Stimulated activated CD8-positive, alpha-beta memory T cell treated with anti-CD3 and anti-CD28 coated beads, Interleukin-7, amount 100 ng/mL, for 1 hour (primary cell): ENCODE measurements at places on chromosomes 16 and 17.

- DNase-seq, result no peak
Measured at GRCh38 chr17:81066072-81066471, 31.1 kb downstream of the BAIAP2 start.

- DNase-seq, result no peak
Measured at GRCh38 chr17:44465276-44465675, 37.9 kb downstream of the GPATCH8 start.

DNA sequence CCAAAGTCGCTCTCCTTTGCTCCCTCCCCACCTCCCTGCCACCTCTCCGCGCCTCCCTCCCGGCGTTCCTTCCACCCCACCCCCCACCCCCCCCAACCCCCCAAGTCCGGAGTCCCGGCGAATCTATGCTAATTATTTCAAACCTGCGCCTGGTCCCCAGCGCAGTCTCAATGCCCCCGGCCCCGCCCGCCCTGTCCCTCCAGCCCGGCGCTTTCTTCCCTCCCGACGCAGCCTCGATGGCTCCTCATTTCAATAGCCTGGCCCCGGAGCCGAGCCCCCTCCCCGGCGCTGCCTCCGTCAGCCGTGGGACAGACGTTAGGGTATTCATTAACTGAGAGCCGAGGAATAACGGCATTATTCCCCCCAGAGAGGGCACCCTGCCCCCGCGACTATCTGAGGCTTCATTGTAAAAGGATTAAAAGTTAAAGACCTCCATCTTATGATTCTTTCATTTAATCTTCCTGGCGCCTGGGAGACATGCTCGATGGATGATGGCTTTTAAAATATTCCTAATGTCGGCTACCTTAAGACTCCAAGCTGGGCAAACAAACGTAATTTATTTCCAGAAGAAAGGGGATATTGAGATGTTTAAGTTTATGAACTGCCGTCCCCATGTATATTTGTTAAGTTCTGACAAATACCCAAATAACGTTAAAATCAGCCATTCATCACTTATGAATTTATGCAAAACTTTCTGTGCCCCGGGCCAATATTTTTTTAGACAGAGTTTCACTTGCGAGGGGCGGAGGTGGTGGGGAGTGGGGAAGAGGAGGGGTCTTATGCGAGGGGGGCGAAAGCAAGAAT lies 3.4 kb downstream of the NOG start:
- DNase-seq, result no peak

DNA sequence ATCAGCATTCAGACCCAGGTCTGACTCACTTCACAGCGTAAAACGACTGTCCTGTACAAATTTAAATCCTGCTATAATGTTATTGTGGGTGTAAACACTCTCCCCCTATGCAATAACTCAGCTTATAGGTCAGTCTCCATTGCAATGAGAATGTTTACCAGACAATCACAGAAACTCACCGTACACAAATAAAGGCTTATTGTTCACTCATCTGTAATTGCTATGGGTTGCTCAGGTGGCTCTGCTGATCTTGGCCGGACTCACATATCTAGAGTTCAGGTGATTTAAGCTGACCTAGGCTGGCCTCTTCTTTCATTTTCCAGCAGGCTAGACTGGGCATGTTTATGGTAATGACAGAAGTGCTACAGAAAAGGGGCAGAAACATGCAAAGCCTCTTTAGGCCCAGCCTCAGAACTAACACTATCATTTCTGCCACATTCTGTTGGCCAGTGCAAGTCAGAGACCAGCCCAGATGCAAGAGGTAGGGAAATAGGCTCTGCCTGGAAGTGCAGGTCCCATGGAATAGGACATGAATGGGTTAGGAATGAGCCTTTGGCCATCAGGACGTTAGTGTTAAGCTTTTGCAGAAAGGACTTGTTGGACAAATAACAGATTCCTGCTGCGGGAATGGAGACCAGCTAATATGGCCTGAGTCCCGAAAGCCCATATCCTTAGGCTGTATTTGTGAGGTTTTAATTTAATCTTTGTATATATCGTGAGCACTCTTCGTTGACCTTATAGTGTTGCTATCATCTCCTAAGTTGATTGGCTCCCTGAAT lies 44.0 kb downstream of the HLF start:
- DNase-seq, result no peak

- DNase-seq, result no peak
Measured at GRCh38 chr16:55042556-55043432, 112.1 kb downstream of the IRX5 start.
